NCI-H1436 (cell line): ENCODE measurements at places on chromosomes 3 and 15.

GRCh38 chr3:140816372-140817195 is 125.1 kb upstream of the SLC25A36 start:
- DNase-seq, result no peak

- DNase-seq, result no peak
Measured at GRCh38 chr15:30943654-30944335, 40.1 kb downstream of the FAN1 start.

GRCh38 chr3:132001999-132002398 is 32.8 kb downstream of the CPNE4 start:
- DNase-seq, result no peak

- no peak for DNase-seq
Measured at GRCh38 chr3:108780235-108780634, 23.0 kb upstream of the RETNLB start.
